GM12864 (cell line): ENCODE measurements at places on chromosomes 2 and 18.

DNA sequence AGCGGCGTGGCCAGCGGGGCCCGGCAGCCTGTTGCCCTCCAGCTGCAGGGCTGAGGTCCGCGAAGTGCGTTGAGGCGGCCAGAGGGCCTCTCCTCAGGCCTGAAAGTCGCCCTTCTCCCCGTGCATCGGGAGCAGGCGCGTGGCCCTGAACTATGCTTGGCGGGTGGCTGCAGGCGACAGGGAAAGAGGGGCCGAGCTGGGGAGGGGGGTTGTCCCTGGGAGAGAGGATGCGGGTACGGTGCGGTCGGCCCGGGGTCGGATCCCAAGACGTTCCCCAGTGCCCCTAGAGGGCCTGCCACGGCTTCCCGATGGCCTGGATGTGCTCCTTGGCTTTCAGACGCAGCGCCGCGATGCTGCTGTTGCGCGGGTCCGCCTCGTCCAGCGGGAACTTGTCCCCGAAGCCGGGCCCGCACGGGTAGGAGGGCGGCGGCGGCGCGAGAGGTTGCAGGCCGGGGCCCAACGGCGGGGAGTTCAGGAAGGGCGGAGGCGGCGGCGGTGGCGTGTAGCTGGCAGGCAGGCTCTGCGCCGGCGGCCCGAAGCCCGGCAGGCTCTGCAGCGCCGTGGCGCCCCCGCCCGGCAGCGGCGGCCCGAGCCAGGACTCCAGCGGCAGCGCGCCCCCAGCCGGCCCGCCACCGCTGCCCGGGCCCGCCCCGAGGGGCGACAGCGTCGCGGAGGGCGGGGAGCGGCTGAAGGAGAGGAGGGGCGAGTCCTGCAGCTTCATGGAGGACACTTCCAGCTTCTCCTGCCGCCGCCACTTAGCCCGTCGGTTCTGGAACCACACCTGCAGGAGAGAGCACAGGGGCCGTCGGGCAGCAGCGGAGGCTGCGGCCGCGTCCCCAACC lies 4.3 kb downstream of the RAX start:
- DNase-seq = no peak

DNA sequence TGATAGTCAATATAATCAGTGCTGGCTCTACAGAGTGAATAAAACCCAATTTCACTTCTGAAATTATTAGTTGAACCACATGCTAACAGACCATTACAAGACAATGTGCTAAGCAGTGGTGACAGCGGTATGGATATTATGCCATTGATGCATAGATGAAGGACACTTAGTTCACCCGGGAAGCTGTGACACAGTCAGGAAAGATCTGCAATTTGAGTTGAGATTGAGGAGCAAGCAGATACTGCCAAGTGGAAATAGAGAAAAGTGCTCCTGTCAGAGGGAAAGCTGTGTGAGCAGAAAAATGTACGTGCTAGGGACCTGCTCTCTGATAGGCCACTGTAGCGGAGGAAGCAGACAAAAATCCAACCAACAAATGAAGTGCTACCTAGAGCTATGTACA lies 529.5 kb upstream of the CDH2 start:
- DNase-seq = no peak

DNA sequence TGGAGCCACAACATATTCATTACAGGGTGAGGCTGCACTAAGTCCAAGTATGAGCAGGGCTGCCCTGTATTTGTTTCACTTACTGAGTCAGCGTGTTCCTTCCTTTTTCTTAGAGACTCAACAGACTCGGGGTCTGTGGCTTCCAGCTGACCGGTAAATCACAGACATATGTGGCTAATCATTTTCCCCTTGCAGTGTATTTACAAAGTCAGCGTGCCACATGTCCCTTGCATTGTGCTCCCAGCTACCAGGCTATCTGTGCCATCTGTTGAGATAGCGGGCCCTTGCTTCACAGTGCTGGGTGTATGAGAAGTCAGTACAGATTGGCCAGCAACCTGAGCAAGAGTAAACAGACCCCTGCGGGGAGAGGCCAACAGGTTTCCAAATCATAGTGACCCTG lies 254.3 kb downstream of the LRRTM1 start:
- DNase-seq = no peak

GRCh38 chr18:68861365-68861764 lies 63.5 kb downstream of the CCDC102B start:
- no peak for DNase-seq

DNA sequence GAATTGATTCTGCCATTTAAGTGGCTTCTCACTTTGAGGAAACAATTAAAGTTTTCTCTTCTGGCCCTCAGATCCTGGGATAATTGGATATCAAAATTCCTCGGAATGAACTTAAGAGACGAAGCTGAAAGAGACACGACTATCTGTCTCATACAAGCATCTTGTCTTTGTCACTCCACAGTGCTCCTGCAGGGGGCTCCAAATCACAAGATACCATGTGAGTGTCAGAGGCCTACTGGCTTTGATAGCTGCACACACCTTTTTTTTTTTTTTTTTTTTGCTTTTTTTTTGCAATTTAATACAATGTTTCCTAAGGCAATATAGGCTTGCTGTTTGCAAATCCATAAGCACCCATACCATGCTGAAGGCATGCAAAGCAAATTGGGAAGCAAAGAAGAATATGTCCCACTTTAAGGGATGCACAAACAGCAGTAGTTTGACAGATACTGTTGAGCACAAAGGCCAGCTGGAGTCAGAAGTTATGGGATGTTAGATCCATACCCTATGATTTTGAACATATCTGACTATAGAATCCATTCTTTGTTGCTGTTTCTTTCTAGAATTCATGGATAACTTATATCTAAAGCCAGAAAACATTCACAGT lies 109.0 kb upstream of the CBLN2 start:
- DNase-seq = no peak

- no peak for DNase-seq
Measured at GRCh38 chr18:65721619-65722018, 29.2 kb upstream of the CDH7 start.

DNA sequence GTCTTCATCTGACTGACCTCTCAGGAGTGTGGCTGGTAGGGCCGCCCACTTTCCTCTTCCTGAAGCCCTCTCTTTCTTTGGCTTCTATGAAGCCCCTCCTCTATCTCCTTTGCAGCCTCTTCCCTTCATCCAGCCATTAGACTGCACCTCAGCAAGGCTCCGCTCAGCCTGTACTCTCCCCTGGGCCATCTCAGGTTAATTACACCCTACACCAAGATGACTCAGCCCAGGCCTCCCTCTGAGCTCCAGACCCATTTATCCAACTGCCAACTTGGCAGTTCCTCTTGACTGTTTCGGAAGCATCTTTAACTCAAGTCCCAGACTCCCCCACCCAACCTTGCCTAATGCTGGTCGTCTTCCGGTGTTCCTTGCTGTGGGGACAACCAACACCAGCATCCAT lies 5.8 kb upstream of the WNT6 start:
- DNase-seq = no peak

DNA sequence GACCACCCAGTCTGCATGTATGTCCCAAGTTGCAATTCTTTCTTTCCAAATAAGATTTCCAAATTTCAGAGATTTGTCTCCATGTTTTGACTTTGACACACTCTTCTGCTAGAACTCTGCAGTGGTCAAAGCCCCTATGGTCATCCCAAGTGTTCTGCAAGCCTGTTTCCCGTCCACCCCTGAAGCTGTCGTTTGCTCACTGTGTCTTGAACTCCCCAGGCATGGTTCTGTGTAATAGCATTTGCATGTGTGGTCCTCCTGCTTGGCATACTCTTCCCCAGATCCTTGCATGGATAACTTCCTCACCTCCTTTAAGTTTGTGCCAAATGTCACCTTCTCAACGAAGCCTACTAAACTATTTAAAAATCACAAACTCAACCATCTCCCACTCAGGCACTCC lies 3.9 kb upstream of the MTLN start:
- no peak for DNase-seq

DNA sequence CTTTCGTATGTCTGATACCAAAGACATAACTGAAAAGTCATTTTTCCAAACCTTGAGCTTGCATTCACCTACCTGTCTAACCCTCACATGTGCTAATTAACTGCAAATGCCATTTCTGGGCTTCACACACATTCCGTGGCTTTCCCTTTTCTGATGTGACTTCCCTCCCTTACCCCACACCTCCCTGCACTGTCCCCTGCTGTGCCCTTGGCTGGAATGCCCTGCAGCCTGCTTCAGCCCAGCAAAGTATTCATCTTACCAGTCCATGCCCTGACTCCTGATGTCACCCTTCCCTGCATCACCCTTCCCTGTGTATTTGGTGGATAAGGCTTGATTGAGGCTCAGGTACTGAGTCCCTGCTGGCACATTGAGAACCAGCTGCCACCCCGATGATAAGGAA lies 12.2 kb downstream of the RETSAT start:
- DNase-seq = no peak
